ENCODE measurements at places on chromosomes 2 and 18.

DNA sequence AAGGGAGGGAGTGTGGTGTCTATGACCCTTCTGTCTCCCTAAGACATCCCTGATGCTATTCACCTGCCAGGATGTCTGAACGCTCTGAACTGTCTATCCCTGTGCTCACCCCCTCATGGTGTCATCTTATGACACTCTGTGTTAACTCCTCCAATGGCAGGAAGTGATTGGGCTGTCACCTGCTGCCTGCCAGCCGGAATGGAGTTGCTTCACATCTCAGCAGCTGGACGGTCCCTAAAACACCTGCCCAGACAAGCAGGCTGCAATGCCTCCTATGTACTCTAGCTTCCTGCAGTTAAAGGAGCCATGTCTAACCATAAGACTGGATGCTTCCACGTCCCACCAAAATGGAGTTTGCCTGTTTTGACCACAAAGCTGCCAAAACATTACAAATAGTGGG, 99.9 kb downstream of the CPO start:
- no peak for DNase-seq

- DNase-seq = no peak
These were observed 38.1 kb upstream of the RFX8 start for GRCh38 chr2:101512993-101513392.

GRCh38 chr18:48864876-48865275, 85.9 kb downstream of the SMAD7 start:
- no peak for DNase-seq

GRCh38 chr18:33751613-33752221, 173.7 kb downstream of the ASXL3 start:
- DNase-seq = no peak
